ENCODE measurements at places on chromosomes 1 and 21.

GRCh38 chr1:187383366-187383765 lies 554.6 kb downstream of the PLA2G4A start:
- no peak for DNase-seq

DNA sequence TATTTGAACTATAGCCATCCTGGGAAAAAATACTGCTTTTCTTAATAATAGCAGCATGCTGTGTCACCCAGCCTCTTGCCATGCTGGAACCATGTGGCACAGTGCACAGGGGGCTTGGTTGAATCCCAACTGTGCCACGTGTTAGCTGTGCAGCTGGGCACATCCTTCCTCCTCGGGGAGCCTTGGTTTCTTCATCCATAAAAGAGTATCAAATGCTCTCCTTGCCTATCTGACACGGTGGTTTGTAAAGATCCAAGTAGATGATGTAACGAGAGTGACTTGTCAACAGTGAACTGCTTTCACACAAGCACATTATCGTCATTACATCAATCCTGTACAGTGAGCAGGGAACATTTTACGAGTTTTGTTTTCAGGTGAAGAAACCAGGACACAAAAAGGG lies 24.4 kb downstream of the VASH2 start:
- DNase-seq: no peak

DNA sequence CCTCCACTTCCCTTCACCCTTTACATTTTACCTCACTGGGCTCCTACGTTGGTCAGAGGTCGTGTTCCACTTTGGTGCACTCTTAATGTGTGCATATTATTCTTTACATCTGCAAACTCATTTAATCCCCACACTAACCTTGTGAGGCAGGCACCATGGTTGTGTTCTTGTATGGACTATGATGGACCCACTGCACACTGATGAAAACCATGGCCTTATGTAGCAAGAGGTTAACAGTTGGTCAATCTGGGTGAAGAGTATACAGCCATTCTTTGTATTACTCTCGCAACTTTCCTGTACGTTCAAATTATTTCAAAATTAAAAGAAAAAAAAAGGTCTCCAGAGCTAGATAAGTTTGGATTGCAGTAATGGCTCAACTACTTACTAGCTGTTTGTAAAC lies 78.5 kb downstream of the RUNX1 start:
- DNase-seq: no peak

DNA sequence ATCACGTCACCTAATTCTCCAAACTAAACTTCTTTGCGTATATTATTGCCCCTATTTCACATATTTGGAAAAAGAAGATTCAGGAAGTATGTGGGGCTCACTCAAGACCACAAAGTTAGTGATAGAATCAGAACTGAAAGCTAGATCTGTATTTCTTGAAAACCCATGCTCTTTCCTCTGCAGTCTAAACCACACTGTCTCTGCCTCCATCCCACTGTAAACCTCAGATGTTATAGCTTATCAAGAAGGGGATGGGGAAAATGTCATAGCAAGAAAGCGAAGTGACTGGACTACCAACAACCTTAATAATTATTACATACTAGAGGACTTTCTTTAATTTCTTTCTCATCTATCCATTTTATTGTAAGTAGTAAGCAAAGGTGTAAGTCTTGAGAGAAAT lies 257.7 kb upstream of the SGIP1 start:
- no peak for DNase-seq

- DNase-seq: peak; percentile 66
Measured at GRCh38 chr1:117758444-117759316, 152.8 kb downstream of the TENT5C start.

DNA sequence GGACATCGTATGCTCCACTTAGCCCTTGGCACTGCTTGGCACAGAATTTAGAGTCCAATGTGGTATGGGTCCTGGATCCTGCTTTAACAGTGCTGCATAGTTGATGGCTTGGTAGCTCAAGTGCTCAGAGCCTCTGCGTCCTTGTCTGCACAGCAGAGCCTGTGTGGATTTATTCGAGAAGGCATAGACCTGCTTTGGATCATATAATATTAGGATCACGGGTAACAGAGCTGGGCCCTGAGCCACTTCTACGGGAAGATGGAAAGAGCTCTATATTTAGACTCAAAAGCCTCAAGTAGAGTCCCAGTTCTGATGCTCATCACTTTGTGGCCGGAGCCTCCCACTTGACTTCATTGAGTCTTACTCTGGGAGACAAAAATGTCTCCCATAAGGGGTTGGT lies 164.4 kb upstream of the EDN2 start:
- DNase-seq: no peak

DNA sequence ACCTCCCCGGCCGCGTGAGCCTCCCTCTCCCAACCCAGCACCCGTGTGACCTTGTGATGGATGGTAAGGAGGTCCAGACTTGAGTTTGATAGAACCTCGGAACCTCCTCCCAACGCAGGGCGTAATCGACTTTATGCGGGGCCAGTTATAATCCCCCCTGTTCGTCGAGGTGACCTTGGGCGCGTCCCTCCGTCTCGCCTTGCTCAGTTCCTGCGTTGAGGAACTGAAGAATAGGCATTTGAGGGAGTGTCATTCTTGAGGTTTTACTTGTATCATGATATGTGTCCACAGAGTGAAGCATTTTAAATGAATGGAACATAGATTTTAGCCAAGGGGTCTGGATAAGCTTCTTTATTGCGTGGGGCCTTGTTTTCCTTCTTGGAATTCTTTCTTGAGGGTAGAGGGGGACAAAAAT lies 433 bp downstream of the TIMM17A start:
- DNase-seq: no peak

DNA sequence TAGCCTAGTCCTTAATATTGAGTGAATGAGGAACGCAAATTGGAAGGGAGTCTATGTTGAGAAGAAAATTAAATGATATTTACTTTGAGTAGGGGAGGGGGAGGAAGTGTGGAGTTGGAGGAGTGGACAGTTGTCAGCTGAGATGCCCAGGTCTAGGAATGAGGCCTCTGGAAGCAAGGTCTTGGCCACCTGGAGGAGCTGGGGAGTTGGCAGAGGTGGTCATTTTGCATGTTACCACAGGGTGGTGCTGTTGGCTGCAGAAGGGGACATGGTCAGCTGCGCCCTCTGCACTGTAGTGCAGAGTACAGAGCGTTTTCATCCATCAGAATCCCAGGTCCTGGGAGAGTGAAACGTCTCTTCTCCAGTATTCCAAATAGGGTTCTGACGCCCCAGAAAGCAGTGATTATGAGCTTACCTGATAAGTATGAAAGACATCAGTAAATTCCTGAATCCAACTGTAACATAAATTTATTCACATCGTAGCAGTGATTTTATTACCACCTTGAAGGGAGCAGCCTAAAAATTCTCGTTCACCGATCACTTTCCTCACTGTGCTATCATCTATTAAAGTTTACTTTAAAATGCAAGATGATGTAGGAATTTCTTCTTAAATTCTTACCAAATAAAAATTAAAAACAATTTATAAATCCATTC lies 13.8 kb downstream of the PARK7 start:
- DNase-seq: peak; percentile 28

- DNase-seq: no peak
Measured at GRCh38 chr1:89954401-89954800, 40.5 kb upstream of the ZNF326 start.

GRCh38 chr1:214141486-214141885 lies 139.5 kb upstream of the SMYD2 start:
- no peak for DNase-seq

- no peak for DNase-seq
Measured at GRCh38 chr21:45466330-45467220, 61.6 kb downstream of the COL18A1 start.

DNA sequence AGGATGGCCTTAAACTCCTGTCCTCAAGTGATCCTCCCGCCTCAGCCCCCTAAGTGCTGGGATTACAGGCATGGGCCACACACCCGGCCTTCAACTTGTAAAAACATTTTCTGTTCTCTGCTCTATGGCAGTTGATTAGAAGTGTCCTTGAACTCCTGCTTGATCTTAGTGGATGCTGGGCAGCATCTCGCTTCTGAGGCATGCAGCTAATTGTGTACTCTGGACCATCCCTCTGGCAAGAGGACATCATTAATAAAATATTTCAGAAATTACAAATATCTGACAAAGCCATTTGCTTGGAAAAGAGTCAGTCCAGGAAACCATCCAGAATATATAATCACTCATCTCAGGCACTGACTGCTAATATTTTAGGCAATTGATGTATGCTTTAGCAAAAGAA lies 8.1 kb downstream of the NGF start:
- no peak for DNase-seq

GRCh38 chr21:38477226-38477625 lies 21.1 kb downstream of the ERG start:
- DNase-seq: no peak

DNA sequence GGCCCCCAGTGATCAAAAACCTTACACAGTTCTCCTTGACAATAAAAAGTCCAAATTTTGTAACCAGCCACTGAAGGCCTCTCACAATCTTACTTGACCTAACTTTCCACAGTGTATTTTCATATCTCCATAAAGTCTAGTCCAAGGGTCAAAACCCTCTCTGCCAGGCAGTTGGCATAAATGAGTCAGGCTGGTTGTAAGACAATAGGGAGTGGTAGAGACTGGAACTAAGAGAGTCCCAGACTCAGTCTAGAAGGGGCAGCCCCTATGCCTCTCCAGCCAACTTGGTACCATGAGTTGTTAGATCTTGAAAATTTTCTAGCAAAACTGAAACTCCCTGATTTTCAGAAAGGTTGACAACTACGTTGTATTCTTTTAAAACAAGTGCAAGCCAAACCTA lies 21.0 kb downstream of the KIF21B start:
- DNase-seq: no peak

- DNase-seq: no peak
Measured at GRCh38 chr1:93960641-93961147, 51.5 kb upstream of the GCLM start.

DNA sequence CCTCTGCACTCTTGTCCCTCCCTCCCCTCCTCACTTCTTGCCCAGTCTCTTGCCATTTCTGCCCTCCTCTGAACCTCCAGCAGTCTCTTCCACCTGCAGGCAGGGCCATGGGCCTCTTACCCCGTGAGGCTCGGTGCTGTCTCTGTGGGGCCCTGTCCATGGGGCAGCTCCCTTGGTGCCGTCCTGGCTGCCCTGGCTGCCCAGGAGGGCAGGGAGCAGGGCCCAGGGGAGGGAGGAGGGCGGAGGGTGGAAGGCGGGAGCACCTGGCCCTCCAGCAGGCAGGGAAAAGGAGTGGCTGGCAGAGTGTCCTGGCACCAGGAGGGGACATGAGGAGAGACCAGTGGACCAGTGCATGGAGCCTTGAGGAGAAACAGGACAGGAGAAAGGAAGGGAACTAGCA lies at the start of gene RORC:
Gene RORC (minus strand): TSS at position 198 of the 400 bp plus-strand sequence. CDS start 38 bp downstream, at position 160.
- no peak for DNase-seq

Measured in activated naive CD4-positive, alpha-beta T cell treated with Interleukin-2 at 50 U/mL for 16 hours (primary cell).